ENCODE measurements at places on chromosomes 5 and 9.
A peak's percentile ranks its signal among the peaks of the same experiment; 100 is the strongest.

- no peak for DNase-seq
Measured at GRCh38 chr5:120545951-120546350, 81.9 kb downstream of the PRR16 start.

- peak; percentile 66 for DNase-seq
Measured at GRCh38 chr9:3526997-3527940, 1.5 kb upstream of the RFX3 start.

DNA sequence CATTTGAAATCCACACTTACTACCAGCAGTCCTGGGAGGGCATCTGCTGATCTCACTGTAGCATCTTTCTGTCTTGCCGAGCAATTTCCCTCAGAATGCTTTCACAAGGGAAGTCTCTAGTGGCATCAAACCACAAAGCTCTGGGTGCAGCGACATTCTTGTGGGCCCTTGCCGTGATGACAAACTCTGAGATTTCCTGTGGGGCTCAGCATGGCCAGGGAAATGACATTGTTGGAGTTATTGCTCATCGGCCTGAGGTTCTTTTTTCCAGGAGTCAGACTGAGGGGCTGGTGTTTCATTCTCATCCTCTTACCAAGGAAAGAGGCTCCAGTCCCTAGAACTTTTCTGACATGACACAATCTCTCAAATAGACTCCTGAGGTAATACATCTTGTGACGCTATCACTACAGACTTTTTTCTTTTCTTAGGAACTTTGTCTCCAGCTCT is 51.4 kb downstream of the PFDN1 start:
- no peak for DNase-seq

GRCh38 chr5:181190711-181191525 is 14.1 kb downstream of the TRIM7 start:
- DNase-seq = no peak

DNA sequence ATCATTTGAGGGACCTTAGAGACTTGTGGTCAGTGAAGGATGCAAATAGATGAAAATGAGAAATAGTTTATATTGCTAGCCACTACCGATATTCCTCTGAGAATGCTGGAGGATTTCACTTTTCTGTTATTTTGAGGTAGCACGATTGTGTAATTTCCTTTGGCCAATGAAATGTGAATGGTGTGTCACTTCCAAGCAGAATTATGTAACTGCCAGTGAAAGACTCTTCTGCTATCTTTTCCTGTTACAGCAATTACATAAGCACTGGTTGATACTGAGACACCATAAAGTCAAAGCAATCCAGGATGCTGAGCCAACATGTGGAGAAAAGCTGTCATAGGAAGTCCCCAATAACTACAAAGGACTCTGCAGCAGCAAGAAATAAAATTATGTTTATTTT is 3.6 kb upstream of the PCDHA2 start:
- DNase-seq = no peak

- DNase-seq = no peak
Measured at GRCh38 chr5:146447734-146448380, 724 bp downstream of the TCERG1 start.

DNA sequence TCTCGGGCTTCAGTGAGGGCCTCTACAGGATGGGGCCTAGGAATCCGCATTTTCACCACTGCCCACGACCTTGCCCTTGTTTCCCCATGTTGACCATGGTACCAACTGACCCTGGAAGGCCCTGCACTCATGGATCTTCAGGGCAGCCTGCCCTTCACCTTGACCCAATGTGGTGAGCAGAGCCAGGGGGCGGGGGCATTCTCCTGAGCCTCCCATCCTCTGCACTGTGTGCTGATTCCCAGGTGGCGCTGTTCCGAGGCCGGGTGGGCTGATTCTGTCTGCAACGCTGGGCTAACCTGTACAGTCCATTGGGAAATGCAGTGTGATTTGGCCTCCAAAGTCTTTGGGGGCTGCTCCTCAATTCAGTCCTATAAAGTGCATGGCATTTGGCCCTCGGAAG is 68.7 kb downstream of the SHB start:
- DNase-seq = no peak

- DNase-seq = peak; percentile 13
Measured at GRCh38 chr9:97412626-97413385, 910 bp downstream of the TDRD7 start.

DNA sequence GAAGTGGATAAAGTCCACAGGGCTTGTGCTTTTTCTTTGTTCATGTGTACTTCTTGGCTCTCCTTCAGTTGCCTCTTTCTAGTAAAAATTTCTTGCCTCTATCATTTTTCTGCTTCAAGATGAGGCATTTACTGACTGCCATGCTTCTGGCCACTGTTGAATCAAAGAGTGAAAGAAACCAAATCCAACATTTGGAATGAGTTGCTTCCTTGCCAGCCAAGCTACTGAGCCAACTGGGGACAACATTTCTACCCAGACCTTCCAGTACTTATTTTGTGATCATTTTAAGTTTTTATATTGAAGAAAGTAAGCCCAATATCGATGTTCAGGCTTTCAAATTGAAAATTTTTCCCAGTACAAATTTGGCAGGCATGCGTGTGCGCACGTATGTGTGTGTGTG is 73.2 kb downstream of the SNCAIP start:
- peak; percentile 16 for DNase-seq

- no peak for DNase-seq
Measured at GRCh38 chr5:9183992-9184391, 361.9 kb downstream of the SEMA5A start.

DNA sequence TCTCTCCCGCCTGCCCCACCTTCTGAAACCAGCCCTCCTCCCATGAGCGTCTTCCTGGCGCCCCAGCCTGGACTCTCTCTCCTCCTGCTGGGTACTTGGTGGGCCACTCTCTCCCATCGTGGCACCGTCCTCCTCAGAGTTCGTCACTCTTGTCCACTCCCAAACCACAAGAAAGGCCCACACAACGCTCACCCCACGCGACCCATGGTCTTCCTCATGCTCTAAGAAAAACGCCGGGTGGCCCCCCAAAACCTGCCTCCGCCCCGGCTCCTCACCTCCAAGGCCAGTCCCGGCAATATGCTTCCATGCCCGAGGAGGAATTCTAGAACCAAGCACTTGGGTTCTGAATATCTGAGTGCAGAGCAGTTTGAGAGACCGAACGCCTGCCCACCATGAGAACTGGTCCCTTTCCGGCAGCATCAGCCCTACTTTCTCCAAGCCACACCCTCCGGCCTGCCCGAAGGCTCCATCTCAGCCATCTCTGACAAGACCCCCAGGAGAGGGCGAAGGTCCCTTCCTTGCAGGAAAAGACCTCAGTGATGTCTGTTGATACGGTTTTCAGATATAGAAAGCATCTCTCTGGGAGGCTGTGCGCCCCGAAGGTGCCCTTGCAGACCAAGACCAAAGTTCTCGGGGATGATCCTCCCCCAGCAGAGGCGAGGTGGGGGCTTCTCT is 15.0 kb downstream of the SLC6A3 start:
- DNase-seq = no peak

GRCh38 chr5:81006947-81007636 is 46.9 kb downstream of the RASGRF2 start:
- DNase-seq = no peak

DNA sequence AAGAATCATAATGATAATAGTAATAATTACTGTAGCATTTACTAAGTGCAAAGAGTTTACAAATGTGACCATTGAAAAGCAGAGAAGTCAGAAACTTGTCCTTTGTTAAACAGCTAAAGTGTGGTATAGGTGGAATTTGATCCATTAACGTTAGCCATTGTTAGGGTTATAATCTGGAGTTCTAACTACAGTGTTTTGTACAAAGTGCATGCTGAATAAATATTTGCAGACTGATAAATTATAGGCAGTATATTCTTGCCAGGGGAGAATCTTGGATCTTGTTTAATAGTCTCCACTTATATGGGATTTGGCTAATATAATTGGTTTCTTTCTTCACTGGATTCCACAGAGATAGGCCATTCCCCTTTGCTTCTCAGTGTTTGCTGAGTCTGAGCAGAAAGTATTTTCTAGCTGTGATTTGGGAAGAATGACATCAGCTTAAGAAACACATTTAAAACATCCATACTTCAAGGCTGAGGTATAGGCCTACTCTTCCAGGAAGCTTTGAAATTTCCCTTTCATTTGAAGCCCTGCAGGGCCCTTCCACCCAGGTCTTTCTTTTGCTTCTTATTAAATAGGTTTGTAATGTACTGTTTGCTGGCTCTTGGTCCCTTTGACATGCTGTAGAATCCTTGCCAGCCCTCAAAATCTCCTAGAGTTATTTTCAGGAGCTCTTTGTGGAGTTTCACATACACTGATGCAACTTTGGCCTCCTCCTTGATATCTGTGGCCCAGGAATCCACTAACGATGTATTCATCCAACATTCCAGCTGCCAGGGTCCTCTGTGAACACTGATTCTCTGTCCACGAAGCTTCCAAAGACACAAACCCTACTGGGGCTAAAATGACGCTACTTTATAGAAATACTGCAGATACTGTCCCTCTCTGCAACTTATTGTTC is 51.4 kb downstream of the ATP10B start:
- no peak for DNase-seq

- DNase-seq = peak; percentile 65
Measured at GRCh38 chr5:34869256-34869655, 30.3 kb downstream of the TTC23L start.

DNA sequence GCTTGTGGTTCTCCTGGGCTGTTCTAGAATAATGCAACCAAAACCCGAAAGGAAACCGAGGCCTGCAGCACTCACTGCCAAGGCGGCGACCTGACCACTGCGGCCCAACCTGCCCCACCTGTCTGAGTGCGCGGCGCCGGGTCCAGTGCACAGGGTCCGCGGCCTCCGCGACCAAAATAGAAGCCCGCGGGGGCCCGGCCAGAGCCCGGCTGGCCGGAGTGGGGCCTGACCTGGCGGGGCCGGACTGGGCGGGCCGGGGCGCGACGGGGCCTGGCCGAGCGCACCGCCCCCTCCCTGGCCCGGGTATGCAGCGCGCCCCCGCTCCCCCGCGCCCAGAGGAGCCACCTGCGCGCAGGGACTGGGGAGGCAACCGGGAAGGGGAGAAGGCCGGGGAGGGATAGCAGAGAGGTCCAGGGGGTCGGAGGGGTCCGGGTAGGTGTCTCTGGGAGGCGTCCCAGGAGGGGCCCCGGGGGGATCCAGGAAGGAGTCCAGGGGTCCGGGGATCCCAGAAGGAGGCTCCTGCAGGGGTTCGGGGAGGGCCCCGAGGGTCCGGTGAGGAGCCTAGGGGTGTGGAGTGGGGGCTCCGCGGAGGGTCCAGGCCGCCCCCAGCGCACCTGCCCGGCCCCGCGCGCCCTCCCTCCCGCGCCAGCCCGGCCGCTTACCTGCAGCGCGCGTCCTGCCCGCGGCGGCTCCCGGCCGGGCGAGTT is 503 bp downstream of the SEMA4D start:
- no peak for DNase-seq

GRCh38 chr5:115469904-115470516 is 74.6 kb downstream of the FEM1C start:
- no peak for DNase-seq

GRCh38 chr9:111414406-111414805 is 69.8 kb downstream of the ECPAS start:
- no peak for DNase-seq

All from midbrain (tissue), 1 donor.